NCI-H2227 treated with DMSO at 0.1 percent for 48 hours (cell line): ENCODE measurements at places on chromosomes 6 and 20.

GRCh38 chr20:50783390-50783789 is 11.5 kb upstream of the BCAS4 start:
- no peak for DNase-seq

DNA sequence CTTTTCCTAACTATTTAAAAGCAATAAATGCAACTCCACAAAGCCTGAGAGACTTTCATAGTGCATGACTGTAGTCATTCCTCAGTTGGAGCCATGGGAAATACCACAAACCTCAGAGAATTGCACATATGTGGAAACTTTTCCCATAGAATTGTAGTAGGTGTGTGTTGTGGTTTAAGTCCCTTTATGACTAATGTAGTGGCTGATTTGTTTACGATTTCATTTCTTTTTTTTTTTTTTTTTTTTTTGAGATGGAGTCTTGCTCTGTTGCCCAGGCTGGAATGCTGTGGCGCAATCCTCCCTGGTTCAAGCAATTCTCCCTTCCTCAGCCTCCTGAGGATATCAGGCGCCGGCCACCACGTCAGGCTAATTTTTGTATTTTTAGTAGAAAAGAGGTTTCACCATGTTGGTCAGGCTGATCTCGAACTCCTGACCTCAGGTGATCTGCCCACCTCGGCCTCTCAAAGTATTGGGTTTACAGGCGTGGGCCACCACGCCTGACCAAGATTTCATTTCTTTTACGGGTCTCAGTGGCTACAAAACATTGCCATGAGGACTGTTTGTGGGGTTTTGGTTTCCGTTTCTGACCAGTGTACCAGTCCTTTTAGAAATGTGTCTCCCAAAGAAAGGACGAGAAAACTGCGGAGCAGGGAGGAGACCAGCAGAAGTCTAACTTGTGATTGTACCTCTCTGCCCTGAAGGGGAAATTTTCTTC is 212.1 kb upstream of the MARCKS start:
- DNase-seq = no peak

- peak; percentile 23 for DNase-seq
These were observed 232.9 kb downstream of the EPM2A start for GRCh38 chr6:145502416-145502815.

DNA sequence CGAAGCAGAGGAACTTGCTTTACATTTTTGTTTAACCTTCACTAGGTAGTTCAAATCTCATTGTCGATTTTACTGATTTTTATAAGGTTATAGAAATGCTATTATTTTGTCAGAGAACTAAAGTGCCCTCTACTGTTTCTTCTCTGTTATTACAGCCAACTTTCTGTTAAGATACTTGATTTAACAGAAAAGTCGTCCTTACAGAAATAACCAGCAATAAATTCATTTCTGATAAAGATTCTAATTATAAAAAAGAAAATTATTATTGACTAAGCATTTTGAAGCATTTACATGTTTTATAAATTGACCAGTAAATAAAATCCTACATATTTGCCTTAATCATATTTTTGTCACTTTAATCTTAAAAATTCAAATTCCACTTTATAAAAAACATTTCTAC is 60.8 kb downstream of the OGFRL1 start:
- peak; percentile 47 for DNase-seq

DNA sequence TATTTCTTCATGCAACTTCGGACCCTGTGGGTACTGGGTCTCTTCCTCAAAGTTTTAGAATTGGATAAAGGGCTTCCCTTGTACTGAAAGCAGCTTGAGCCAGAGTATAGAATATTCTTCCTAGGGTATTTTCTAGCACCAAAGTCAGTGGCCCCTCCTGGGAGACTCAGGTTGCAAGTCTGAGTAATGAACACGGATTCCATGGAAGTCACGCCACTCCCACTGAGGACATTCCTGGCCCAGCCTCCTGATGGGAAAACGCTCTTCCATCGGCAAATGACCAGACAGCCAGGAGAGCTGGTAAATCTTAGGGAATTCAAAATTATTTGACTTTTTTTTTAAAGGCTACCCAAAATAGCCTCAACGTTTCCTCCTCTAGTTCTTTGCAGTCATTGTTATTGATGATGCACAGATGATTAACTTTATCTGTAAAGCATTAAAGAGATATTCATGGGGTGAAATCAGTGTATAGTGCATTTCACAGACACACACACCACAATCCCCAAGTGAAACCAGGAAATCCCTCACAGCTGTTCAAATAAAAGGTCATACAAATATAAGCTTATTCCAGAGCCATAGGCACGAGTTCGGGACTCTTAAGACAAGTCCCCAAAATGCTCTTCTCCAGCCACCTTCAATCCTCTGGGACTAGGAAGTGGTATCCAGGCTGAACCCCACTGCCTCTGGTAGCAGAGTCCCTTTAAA is 248.8 kb downstream of the SOD2 start:
- DNase-seq = no peak

- peak; percentile 41 for DNase-seq
These were observed 104.0 kb downstream of the TFAP2A start for GRCh38 chr6:10310826-10311225.

- no peak for DNase-seq
These were observed 53.6 kb upstream of the TNFAIP3 start for GRCh38 chr6:137813308-137813970.

GRCh38 chr6:13478525-13478966 is 8.9 kb downstream of the GFOD1 start:
- no peak for DNase-seq

DNA sequence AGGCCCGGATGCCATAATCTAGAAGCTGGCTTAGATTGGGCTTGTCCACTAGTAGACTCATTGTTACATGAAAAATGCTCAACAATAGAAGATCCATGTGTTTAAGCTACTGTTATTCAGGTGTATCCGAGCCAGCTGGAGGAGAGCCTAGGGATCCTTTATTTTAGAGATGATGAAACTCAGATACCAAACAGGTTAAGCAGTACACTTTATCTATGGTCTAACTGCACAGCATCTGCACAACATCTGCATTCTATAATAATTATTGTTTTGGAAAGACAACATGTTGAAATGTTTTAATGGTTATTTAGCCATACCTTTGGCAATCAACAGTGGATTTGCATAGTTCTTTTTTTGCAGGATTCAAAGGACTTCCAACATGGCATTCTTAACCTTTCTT is 134.1 kb downstream of the RFPL4B start:
- no peak for DNase-seq

- DNase-seq = no peak
These were observed 78.9 kb upstream of the ISM1 start for GRCh38 chr20:13142143-13142542.

DNA sequence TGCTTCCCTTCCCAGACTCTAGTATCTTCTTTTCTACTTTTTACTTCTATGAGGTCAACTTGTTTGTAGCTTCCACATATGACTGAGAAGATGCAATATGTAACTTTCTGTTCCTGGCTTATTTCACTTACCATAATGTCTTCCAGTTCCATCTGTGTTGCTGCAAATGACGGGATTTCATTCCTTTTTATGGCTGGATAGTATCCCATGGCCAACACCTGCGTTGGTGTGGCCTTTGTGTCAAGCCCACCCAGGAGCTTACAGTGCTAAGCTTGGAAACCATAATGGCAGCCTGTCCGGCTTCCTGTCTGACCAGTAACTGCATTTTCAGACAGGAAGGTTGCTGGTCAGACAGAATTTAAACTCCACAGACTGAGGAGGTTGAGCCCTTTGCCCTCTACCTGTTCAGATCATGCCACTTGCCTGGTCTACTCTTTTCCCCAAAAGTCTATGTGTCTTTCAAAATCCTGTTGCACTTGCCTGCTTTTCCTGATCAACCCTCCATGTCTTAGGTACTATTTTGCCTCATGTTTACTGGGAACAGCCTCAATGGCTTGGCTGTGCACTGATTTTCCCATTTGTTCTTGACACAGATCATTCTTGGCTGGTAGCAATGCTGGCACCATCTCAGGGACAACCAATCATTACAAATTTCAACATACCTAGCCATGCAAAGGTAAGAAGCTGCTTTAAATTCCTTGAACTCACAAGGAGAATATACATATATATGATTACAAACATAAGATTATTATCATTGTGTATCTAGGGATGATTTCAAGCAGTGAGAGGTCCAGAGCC is 114.3 kb upstream of the PLEKHG1 start:
- DNase-seq = no peak

GRCh38 chr6:40806256-40806864 is 219.2 kb upstream of the LRFN2 start:
- no peak for DNase-seq
